Activated CD4-positive, alpha-beta T cell treated with anti-CD3 and anti-CD28 coated beads, Interleukin-2, amount 10 ng/mL, durations not matched to agents 7 days and 5 days (primary cell): ENCODE measurements at places on chromosomes 1 and 21. TPM values are rescaled to one million over a fixed set of nuclear protein-coding genes. Genes with fewer than 3 reads are reported as not detected.

OR2L13 gene
- total RNA-seq, result not detected

CNR2 gene
- 0.07 TPM for total RNA-seq

CD53 gene
- 530 TPM for total RNA-seq

FMOD gene
- not detected for total RNA-seq

NADK gene
- 76.6 TPM for total RNA-seq

GRCh38 chr1:17633654-17634053, 94.2 kb downstream of the ARHGEF10L start:
- H3K4me1 ChIP-seq, result no peaks in the 10 kb centered on the region
- H3K4me3 ChIP-seq, result no peak overlapping the region
- H3K27me3 ChIP-seq, result no peaks in the 10 kb centered on the region
- H3K36me3 ChIP-seq, result no peaks in the 10 kb centered on the region
- no peak overlapping the region for H3K27ac ChIP-seq

DNA sequence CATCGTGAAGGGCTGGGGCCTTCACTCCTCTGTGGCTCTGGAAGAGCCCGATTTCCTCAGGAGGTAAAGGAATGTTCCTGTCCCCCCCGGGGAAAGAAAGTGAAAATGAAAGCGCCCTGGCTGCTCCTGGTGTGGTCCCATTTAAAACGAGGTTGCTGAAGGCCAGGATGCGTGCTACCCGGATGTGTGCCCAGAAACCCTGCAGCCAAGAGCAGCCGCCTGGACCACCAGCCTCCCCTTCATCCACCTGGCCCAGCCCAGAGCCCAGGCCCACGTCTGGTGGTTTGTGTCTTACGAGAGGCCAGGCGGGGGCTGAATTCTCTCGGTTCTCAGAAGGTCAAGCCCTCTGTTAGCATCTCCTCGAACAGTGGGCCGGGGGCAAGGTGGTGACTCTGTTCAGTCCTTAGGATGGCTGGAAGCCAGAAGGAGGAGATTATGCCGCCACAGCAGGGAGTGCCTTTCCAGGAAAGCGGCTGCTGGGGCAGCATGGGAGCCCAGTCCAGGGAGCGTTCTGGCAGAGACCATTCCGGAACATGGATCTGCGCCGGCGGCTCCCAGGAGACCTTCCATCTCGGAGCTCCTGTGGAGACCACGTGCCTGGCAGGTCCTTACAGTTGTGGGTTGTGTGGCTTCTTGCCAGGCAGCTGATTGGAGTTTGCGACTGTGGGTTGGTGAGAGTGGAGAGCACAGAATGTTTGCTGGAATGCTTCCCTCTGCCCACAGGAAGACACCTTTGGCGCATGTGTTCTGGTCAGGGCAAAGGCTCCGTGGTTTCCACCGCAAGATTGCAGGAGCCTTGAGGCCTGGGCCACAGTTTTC, 1.4 kb downstream of the GUK1 start:
- H3K4me1 ChIP-seq, result peaks cover 41% of the 10 kb centered on the region
- H3K4me3 ChIP-seq, result peak overlapping the region; percentile 99
- DNase-seq, result peak; percentile 51
- H3K27me3 ChIP-seq, result peaks cover 11% of the 10 kb centered on the region

- DNase-seq, result no peak
- H3K4me1 ChIP-seq, result no peaks in the 10 kb centered on the region
- H3K27ac ChIP-seq, result no peak overlapping the region
- peaks cover 29% of the 10 kb centered on the region for H3K27me3 ChIP-seq
- H3K4me3 ChIP-seq, result no peak overlapping the region
Measured at GRCh38 chr1:60069691-60070090, 3.9 kb downstream of the C1orf87 start.

- no peak overlapping the region for H3K4me3 ChIP-seq
- DNase-seq, result no peak
- no peaks in the 10 kb centered on the region for H3K4me1 ChIP-seq
- peaks cover 19% of the 10 kb centered on the region for H3K27me3 ChIP-seq
- H3K27ac ChIP-seq, result no peak overlapping the region
- H3K36me3 ChIP-seq, result no peaks in the 10 kb centered on the region
Measured at GRCh38 chr1:38672692-38673091, 186.9 kb downstream of the RRAGC start.

DNA sequence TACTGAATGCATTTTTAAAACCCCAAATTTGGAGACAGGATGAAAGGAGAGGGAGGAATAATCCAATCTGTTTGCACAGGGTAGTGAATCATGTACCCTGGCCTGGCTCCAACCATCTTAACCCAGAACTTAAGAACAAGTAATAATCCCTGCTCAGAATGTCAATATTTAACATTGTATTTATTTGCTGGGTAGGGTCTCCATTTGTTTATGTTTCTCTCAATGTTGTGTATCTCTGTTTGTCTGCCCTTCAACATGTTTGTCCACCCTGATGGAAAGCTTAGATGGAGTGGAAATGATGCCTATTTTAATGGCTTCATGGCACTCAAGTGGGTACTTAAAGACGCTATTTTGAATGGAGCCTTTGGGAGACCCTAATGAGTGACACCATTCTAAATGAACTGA, 54.4 kb upstream of the CDC42BPA start:
- no peak for DNase-seq
- H3K27ac ChIP-seq, result no peak overlapping the region
- no peak overlapping the region for H3K4me3 ChIP-seq
- H3K27me3 ChIP-seq, result peaks cover 2% of the 10 kb centered on the region

DNA sequence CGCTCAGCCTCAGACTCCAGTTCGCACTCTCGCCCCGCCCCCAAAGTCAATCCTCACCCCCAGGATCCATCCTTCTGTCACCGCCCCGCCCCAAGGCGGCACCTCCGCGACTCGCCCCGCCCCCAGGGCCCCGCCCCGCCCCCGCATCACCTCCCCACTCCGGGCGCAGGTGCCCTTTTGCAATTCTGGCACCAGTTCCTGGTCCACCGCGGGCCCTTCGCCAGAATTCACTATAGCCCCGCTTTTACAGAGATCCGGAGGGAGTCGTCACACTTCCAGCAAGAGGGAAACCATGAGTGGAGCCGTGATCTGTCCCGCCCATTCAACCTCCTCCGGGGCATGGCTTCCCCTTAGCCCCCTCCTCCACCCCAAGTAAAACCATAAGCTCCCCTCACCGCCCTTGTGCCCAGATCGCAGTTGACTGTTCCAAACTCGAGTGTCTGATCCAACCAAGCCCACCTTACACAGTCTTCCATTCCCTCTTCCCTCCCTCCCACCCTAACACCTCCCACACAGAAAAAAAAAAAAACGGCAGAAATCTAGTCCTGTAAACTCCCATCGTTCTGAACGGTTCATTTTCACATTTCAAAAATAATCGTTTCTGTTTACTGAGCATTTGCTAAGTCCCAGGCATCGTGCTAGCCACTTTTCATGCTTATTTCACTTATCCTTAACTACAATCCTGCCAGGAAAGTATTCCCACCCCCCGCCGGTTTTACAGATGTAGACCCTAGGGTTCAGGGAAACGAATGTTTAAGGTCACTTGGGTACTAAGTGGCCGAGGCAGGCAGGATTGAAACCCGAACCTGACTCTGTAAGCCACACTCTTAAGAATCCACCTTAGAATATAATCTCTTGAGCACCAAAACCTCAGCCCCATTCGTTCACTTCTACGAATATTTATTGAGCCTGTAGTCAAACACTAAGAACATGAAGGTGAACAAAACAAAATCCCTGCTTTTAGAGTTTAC, 1.3 kb upstream of the DNAJC16 start:
- no peak for DNase-seq
- peaks cover 59% of the 10 kb centered on the region for H3K4me1 ChIP-seq
- peak overlapping the region; percentile 98 for H3K27ac ChIP-seq
- H3K4me3 ChIP-seq, result peak overlapping the region; percentile 88
- no peaks in the 10 kb centered on the region for H3K27me3 ChIP-seq

DNA sequence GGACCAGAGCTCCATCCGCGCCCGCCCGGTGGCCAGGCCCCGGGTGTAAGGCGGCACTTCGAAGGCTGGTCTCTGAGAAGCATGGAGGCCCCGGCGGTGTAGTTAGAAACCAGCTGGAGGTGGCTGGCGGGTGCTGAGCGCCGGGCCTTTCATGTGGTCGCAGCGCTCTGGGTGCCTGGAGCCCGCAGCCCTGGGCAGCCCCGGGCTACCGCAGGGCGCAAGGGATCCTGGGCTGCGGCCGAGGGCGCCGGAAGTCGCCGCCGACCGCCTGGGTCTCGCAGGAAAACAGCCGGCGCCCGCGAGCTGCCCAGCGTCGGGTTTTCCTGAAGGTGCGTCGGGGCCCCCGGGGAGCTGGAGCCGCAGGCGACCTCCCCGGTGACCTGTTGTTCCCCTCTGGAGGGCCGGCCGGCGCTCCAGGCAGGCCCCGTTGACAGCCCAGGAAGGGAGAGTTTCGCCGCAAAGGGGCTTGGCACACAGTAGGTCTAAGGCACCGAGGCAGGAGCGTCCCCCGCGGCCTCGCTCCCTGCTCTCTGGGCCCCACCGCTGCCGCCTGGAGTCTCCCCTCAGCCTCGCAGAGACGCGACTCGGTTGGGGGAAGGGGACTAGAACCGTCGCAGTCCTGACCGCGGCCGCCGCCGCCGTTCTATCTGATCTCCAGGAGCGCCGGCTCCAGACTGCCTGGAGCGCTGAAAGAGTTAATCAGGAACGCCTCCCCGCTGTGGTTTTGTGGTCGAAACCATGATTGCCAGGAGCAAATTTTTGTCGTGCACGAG, 2.7 kb downstream of the GRHL3 start:
- peak overlapping the region; percentile 28 for H3K27ac ChIP-seq
- peaks cover 38% of the 10 kb centered on the region for H3K4me1 ChIP-seq
- DNase-seq, result peak; percentile 83
- peaks cover 92% of the 10 kb centered on the region for H3K27me3 ChIP-seq

GRCh38 chr1:206921772-206922265, at the start of gene FCMR:
Gene FCMR (minus strand): TSS chr1:206921941. CDS start chr1:206921854, 87 bp downstream.
- no peaks in the 10 kb centered on the region for H3K27me3 ChIP-seq

GRCh38 chr1:201955009-201955728, at the start of gene TIMM17A:
Gene TIMM17A (plus strand): TSS chr1:201955503. CDS start chr1:201955527, 24 bp downstream.
- H3K4me1 ChIP-seq, result peaks cover 22% of the 10 kb centered on the region
- peak; percentile 97 for DNase-seq
- H3K27me3 ChIP-seq, result peaks cover 2% of the 10 kb centered on the region
- H3K27ac ChIP-seq, result peak within 1 kb of the TSS; percentile 98
- H3K36me3 ChIP-seq, result peaks cover 18% of the 10 kb centered on the region

- no peak overlapping the region for H3K4me3 ChIP-seq
- no peak overlapping the region for H3K27ac ChIP-seq
- H3K4me1 ChIP-seq, result peaks cover 2% of the 10 kb centered on the region
- no peaks in the 10 kb centered on the region for H3K27me3 ChIP-seq
- H3K36me3 ChIP-seq, result peaks cover 15% of the 10 kb centered on the region
- DNase-seq, result no peak
Measured at GRCh38 chr1:47351305-47351704, 17.7 kb downstream of the CMPK1 start.
